ENCODE measurements at places on chromosomes 7 and 10. TPM values are rescaled to one million over a fixed set of nuclear protein-coding genes. Genes with fewer than 3 reads are reported as not detected.

The BEND7 gene
- not detected for total RNA-seq

GRCh38 chr10:95384011-95384704, 93.4 kb upstream of the PDLIM1 start:
- no peaks in the 10 kb centered on the region for H3K36me3 ChIP-seq
- no peak for DNase-seq
- peaks cover 42% of the 10 kb centered on the region for H3K27me3 ChIP-seq

The OIT3 gene
- total RNA-seq: not detected

GRCh38 chr10:43221419-43222209, 45.3 kb downstream of the RASGEF1A start:
- no peak overlapping the region for H3K27ac ChIP-seq
- H3K4me1 ChIP-seq: peaks cover 18% of the 10 kb centered on the region
- no peak for DNase-seq
- H3K36me3 ChIP-seq: no peaks in the 10 kb centered on the region
- H3K27me3 ChIP-seq: peaks cover 33% of the 10 kb centered on the region

DNA sequence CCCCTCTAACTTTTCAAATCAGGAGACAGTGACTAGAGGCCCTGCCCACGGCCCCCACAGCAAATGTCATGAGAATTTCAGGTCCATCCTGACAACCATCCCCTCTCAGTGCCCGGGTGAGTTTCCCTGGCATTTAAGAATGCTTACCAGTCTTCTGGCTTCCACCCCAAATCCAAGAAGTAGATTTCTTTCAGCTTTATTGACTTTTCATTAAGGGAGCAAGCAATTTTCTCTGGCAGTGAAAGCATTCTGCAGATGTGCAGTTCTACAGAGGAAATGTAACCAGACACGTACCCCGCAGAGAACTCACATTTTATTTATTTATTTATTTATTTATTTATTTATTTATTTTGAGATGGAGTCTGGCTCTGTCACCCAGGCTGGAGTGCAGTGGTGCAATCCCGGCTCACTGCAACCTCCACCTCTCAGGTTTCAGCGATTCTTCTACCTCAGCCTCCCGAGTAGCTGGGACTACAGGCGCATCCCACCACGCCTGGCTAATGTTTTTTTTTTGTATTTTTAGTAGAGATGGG, 120.9 kb upstream of the KCTD7 start:
- peaks cover 2% of the 10 kb centered on the region for H3K4me1 ChIP-seq
- no peak for DNase-seq
- no peak overlapping the region for H3K4me3 ChIP-seq
- H3K36me3 ChIP-seq: no peaks in the 10 kb centered on the region

The FGFR2 gene
- total RNA-seq: not detected

The ANKRD22 gene
- 0.12 TPM for total RNA-seq

- H3K36me3 ChIP-seq: peaks cover 48% of the 10 kb centered on the region
- DNase-seq: no peak
- no peak overlapping the region for H3K4me3 ChIP-seq
Observed at GRCh38 chr7:55497521-55497920, 74.8 kb downstream of the VOPP1 start.

DNA sequence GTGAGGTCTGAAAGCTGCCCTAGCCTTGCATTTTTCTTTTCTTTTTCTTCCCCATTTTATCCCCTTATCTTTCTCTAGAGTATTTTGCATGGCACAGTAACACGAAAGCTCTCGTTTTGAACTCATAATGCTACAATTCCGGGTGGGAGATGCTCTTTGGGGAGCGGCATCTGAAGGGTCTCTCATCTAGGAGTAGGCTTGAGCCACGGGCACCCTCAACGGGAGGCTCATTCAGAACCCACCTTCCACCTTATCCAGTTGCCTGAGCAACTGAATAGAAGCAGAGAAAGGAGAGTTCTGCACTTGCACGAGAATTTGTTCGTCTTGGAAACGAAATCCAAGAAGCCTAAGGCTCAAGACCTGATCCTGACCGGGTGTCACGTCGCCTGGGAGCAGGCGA, 603.5 kb upstream of the FOXK1 start:
- H3K4me1 ChIP-seq: no peaks in the 10 kb centered on the region
- no peak overlapping the region for H3K27ac ChIP-seq
- no peak overlapping the region for H3K4me3 ChIP-seq
- H3K36me3 ChIP-seq: no peaks in the 10 kb centered on the region
- no peak for DNase-seq

The VIM gene
- total RNA-seq: 178 TPM

The TMEM225B gene
- 0.61 TPM for total RNA-seq

- peak overlapping the region; percentile 50 for H3K4me3 ChIP-seq
- H3K36me3 ChIP-seq: no peaks in the 10 kb centered on the region
- peaks cover 20% of the 10 kb centered on the region for H3K4me1 ChIP-seq
- no peak overlapping the region for H3K27ac ChIP-seq
- H3K27me3 ChIP-seq: peaks cover 46% of the 10 kb centered on the region
Observed at GRCh38 chr7:28179120-28180030, 1.2 kb downstream of the JAZF1 start.

GRCh38 chr10:6977398-6978186, 397.5 kb upstream of the PRKCQ start:
- H3K4me1 ChIP-seq: peaks cover 16% of the 10 kb centered on the region
- no peaks in the 10 kb centered on the region for H3K36me3 ChIP-seq
- no peak overlapping the region for H3K27ac ChIP-seq
- no peak for DNase-seq
- peaks cover 29% of the 10 kb centered on the region for H3K27me3 ChIP-seq

DNA sequence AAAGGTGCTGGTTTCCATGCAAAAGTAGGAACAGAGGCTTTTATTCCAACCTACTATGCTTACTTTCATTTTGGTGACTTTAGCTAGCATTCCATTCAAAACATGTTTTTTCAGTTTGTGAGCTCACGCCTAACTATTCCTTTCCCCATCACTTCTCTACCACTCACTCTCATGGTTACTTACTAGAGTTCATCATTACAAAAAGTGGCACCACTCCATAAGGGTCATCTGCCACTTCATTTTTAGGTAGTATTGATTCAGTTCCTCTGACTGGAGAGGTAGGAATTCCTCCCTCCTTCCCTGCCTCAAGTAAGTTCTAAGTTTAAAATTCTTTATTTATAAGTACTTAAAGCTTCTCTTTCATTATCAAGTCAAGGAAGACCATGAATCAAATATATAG, 543.1 kb downstream of the HTR7 start:
- H3K27me3 ChIP-seq: no peaks in the 10 kb centered on the region
- no peaks in the 10 kb centered on the region for H3K36me3 ChIP-seq
- H3K4me1 ChIP-seq: no peaks in the 10 kb centered on the region
- no peak for DNase-seq

DNA sequence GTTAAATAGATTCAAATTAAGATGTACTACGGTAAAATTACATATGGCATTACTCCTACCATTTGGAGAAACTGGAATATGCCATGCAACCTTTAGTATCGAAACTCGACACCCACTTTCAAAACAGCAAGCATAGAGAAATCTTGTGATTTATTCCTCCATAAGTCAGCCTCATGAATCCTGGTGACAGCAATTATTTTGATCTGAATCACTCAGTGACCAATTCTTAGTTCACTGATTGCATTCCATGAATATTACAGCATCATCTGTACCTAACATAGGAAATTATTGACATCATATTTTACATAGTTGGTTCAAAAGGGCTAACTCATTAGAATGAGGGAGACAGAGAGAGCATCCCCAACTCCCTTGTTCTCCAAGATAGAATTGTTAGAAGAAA, 89.6 kb downstream of the CACNB2 start:
- no peaks in the 10 kb centered on the region for H3K36me3 ChIP-seq
- no peak overlapping the region for H3K27ac ChIP-seq
- no peak for DNase-seq
- H3K4me3 ChIP-seq: no peak overlapping the region
- H3K4me1 ChIP-seq: no peaks in the 10 kb centered on the region

The EVX1 gene
- not detected for total RNA-seq

GRCh38 chr7:22662036-22662435, 65.0 kb upstream of the IL6 start:
- no peak overlapping the region for H3K4me3 ChIP-seq
- H3K4me1 ChIP-seq: peaks cover 30% of the 10 kb centered on the region
- H3K36me3 ChIP-seq: no peaks in the 10 kb centered on the region
- H3K27ac ChIP-seq: peak overlapping the region; percentile 48
- DNase-seq: no peak

The TNPO3 gene
- total RNA-seq: 56.9 TPM

GRCh38 chr7:49631071-49631815, 142.2 kb upstream of the VWC2 start:
- no peak overlapping the region for H3K27ac ChIP-seq
- no peak for DNase-seq
- H3K4me3 ChIP-seq: no peak overlapping the region
- H3K36me3 ChIP-seq: no peaks in the 10 kb centered on the region
- H3K27me3 ChIP-seq: no peaks in the 10 kb centered on the region

The ZNF282 gene
- total RNA-seq: 44.7 TPM

GRCh38 chr10:121910673-121911420, 17.0 kb downstream of the ATE1 start:
- H3K27ac ChIP-seq: peak overlapping the region; percentile 1
- H3K36me3 ChIP-seq: peaks cover 44% of the 10 kb centered on the region
- no peak for DNase-seq
- no peaks in the 10 kb centered on the region for H3K27me3 ChIP-seq

The CYP3A5 gene
- not detected for total RNA-seq

- no peaks in the 10 kb centered on the region for H3K36me3 ChIP-seq
- peaks cover 27% of the 10 kb centered on the region for H3K27me3 ChIP-seq
- H3K4me1 ChIP-seq: peaks cover 5% of the 10 kb centered on the region
- no peak overlapping the region for H3K27ac ChIP-seq
- no peak for DNase-seq
Observed at GRCh38 chr10:59361663-59362143, 646 bp downstream of the FAM13C start.

- no peak overlapping the region for H3K27ac ChIP-seq
- no peaks in the 10 kb centered on the region for H3K4me1 ChIP-seq
Observed at GRCh38 chr10:78648256-78648860, 420.4 kb upstream of the ZMIZ1 start.

DNA sequence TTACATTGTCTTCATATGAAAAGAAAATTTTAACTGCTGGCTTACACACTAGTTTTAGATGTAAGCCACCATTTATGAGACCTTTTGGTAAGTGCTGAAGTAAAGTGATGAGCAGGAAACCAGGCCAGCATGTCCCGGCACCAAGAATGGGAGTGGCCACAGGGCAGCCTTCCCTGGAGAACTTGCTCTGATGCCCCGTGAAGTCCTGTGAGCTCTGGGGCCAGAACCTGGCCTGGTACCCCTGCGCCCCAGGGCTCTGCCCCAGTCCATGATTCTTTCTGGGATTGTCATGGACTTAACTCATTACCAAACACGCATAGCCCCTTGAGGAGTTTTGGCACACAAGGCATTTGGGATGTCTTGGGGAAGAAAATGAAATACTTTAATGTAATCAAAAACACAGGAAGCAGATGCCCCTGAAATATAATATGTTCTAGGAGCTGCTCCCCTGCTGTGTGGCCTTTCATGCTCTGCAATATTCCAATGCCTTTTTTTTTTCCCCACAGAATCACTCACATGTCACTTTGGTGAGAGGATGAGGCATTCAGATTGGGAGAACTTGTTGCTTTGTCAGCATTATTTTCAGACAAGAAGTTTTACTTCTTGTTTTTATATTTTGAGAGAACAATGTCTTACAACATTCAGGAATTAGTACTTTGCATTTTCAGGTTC, 53.1 kb upstream of the CXCL12 start:
- no peaks in the 10 kb centered on the region for H3K27me3 ChIP-seq
- no peak for DNase-seq
- no peak overlapping the region for H3K27ac ChIP-seq
- no peaks in the 10 kb centered on the region for H3K4me1 ChIP-seq

The ARID5B gene
- total RNA-seq: 56.9 TPM

The GTF2I gene
- total RNA-seq: 185 TPM

DNA sequence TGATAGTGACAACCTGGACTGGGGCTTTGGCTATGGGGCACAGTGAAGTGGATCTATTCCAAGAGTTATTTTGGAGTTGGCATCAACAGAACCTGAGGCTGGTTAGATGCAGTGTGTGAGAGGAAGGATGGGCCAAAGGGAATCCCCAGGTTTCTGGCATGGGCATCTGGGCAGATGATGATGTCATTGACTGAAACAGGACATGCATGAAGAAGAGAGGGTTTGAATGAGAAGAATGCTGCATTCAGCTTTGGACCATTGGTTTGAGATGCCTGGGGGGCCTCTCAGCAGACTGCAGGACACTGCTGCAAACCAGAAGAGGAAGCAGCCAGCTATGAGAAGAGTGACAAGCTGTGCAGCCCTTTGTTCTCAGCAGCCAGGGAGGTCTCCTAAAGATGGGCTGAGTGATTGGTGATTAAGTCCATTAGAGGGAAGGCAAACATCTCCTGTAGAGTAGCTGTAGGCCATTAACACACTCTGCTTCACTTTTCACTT, 23.1 kb upstream of the PIK3CG start:
- H3K4me1 ChIP-seq: no peaks in the 10 kb centered on the region
- H3K36me3 ChIP-seq: no peaks in the 10 kb centered on the region
- H3K27ac ChIP-seq: no peak overlapping the region
- DNase-seq: no peak
- H3K4me3 ChIP-seq: no peak overlapping the region

DNA sequence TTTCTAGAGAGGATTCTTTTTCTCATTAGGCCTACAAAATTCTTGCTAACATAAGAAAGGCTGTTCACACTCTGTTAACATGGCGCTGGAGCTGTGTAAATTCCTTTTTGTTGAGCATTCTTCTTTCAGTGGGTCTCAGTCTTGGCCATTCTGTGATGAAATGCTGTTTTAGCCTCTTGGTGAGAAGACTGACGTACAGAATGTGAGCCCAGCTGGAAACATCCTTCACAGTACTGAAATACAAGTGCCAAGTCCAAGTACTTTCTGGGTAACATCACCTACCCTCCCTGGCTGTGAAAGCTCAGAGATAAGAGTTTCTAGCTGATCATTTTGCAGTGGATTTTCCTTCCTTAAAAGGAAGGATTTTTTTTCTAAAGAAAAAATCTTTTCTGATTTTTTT, 231.8 kb downstream of the AHR start:
- H3K4me1 ChIP-seq: peaks cover 9% of the 10 kb centered on the region
- H3K27me3 ChIP-seq: peaks cover 3% of the 10 kb centered on the region
- H3K4me3 ChIP-seq: no peak overlapping the region
- H3K27ac ChIP-seq: no peak overlapping the region
- H3K36me3 ChIP-seq: no peaks in the 10 kb centered on the region

GRCh38 chr7:138458576-138459412, 1.3 kb upstream of the TRIM24 start:
- peaks cover 2% of the 10 kb centered on the region for H3K27me3 ChIP-seq
- H3K4me1 ChIP-seq: peaks cover 14% of the 10 kb centered on the region
- DNase-seq: no peak
- H3K27ac ChIP-seq: no peak overlapping the region
- H3K36me3 ChIP-seq: peaks cover 6% of the 10 kb centered on the region

Measured in activated CD4-positive, alpha-beta T cell treated with anti-CD3 and anti-CD28 coated beads, Interleukin-2, amount 10 ng/mL, durations not matched to agents 24 days and 14 days (primary cell).